ENCODE measurements at places on chromosomes 5 and 9. TPM values are rescaled to one million over a fixed set of nuclear protein-coding genes. Genes with fewer than 3 reads are reported as not detected.

BTNL3 gene
- total RNA-seq: not detected

OTP gene
- total RNA-seq: not detected

SOX30 gene
- total RNA-seq: under 0.01 TPM

PHF24 gene
- 0.17 TPM for total RNA-seq

TDRD7 gene
- total RNA-seq: 14.7 TPM

RGS7BP gene
- 0.51 TPM for total RNA-seq

ZNF454 gene
- total RNA-seq: 3.1 TPM

CNTLN gene
- total RNA-seq: 16.7 TPM

TCOF1 gene
- total RNA-seq: 10.6 TPM

SPATA31D1 gene
- total RNA-seq: not detected

IFNK gene
- not detected for total RNA-seq
